ENCODE measurements at places on chromosomes 5 and 9.

GRCh38 chr5:122170620-122171019, 41.3 kb downstream of the ZNF474 start:
- DNase-seq: no peak

DNA sequence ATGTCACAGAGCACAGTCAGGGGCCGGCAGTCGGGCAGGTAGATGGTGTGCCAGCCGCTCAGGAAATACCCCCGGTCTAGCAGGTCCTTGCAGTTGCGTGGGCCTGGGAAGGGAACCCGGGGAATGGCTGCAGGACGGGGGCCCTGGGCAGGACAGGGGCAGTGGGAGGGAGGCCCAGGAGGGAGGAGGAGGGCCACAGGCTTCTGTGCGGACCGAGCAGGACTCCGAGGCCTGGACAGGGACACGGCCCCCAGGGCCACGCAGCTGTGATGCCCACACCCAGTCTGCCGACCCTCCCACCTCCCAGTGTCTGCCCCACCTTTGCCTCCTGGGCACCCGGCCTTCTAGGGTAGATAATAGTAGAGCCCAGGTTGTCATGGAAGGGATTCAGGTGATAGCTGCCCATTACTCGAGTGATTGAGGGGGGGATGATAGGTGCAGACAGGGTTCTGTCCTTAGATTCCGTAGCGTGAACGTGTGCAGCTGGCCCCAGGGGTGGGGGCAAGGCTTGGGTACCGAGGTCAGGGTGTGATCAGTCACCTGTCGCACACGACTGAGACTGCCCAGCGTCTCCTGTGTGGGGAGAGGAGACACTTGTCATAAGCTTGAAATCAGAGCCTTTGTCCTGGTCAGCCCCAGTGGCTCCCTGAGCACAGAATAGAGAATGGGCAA, 4.5 kb downstream of the FCN1 start:
- no peak for DNase-seq

DNA sequence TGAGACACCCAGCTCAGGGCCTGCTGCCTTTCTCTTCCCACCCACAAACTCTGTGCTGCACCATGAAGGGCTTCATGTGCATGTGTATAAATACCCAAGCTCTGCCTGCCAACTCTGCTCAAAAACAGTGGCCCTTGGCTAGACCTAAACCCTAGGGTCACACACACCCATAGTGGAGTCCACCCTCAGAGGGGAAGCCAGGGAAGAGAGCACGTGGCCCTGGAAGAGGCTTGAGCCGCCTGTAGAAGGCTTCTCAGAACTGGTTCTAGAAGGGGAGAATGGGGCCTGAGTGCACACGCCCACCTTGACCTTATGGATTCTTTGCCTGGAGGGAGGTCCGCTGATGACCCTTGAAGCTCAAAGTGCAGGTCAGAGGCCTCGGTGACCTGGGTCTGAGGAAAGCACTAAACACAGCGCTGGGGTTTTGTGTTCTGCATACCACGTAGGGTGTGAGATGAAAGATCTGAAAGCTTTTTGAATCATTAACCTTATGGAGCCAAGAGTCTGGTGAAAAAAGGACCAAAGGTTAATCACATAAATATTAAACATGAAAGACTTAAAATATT, 60.6 kb downstream of the CYFIP2 start:
- no peak for DNase-seq

DNA sequence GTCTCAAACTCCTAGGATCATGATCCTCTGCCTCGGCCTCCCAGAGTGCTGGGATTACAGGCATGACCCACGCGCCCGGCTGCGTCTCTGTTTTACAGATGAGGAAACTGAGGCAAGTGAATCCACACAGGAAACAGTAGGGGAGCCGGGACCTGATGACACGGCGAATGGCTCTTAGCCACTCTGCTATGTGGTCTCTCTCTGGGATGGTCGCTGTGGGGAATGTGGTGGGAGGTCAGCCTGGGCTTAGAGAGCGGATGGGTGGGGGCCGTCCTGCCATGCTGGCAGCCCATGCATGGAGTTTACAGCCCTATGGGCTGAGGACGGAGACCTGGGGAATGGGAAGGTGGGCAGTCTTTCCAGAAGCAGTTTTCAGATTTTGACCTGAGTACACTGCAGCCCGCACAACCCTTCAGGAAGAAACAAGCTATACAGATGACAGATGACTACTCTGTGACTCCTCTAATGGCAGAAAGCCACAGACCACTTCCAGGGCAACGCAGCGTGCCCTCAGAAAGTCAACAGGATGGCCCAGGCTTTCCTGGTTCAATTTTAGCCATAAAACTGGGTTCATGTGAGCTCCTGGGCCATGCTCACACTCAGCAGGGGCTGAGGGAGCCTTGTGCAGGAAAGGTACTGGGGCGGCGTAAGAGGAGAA, 136.1 kb upstream of the RAPGEF1 start:
- DNase-seq: no peak

GRCh38 chr5:134634227-134634626, 1.6 kb upstream of the SAR1B start:
- DNase-seq: no peak

GRCh38 chr9:79645110-79645509, 73.3 kb downstream of the TLE4 start:
- DNase-seq: no peak

GRCh38 chr5:172721455-172722326, 49.3 kb downstream of the DUSP1 start:
- DNase-seq: no peak

DNA sequence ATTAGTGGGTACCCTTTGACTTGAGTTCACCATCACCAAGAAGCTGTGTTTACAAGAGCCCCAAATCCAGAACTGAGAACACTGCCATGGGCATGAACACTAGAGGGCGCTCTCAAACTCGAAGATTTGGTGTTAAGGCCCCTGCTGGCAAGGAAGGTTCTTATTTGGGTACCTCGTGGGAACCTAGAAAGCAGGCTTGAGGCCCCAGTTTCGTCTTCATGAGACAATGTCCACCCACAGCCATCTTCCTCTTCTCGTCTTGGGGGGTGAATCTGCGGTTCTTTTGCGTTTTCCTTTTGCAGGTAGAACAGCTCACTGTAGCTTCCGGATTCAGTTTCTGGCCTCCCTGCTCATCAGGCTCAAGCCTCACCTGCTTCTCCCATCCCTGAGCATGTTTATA, 184.0 kb downstream of the SEMA5A start:
- peak; percentile 26 for DNase-seq

- no peak for DNase-seq
Measured at GRCh38 chr5:180829726-180830125, 27.1 kb upstream of the MGAT1 start.

- no peak for DNase-seq
Measured at GRCh38 chr9:121557581-121558447, 58.2 kb upstream of the GGTA1 start.

All from posterior cingulate gyrus (tissue), 11 donors.